Kidney (tissue), 22 donors: ENCODE measurements at places on chromosomes 6 and 20.
A peak's percentile ranks its signal among the peaks of the same experiment; 100 is the strongest.

GRCh38 chr6:155121294-155121693, 126.2 kb downstream of the TIAM2 start:
- no peak for DNase-seq
- no peaks in the 10 kb centered on the region for H3K4me1 ChIP-seq
- H3K4me3 ChIP-seq: no peak overlapping the region
- H3K27ac ChIP-seq: no peak overlapping the region

GRCh38 chr6:42140032-42140431, 2.4 kb downstream of the C6orf132 start:
- H3K36me3 ChIP-seq: no peaks in the 10 kb centered on the region
- H3K4me3 ChIP-seq: no peak overlapping the region
- H3K4me1 ChIP-seq: peaks cover 16% of the 10 kb centered on the region
- H3K27me3 ChIP-seq: no peaks in the 10 kb centered on the region
- no peak for DNase-seq
- H3K27ac ChIP-seq: no peak overlapping the region

GRCh38 chr6:132341646-132342045, 59.6 kb downstream of the MOXD1 start:
- H3K4me3 ChIP-seq: no peak overlapping the region
- H3K27ac ChIP-seq: no peak overlapping the region
- H3K27me3 ChIP-seq: no peaks in the 10 kb centered on the region
- no peaks in the 10 kb centered on the region for H3K36me3 ChIP-seq

DNA sequence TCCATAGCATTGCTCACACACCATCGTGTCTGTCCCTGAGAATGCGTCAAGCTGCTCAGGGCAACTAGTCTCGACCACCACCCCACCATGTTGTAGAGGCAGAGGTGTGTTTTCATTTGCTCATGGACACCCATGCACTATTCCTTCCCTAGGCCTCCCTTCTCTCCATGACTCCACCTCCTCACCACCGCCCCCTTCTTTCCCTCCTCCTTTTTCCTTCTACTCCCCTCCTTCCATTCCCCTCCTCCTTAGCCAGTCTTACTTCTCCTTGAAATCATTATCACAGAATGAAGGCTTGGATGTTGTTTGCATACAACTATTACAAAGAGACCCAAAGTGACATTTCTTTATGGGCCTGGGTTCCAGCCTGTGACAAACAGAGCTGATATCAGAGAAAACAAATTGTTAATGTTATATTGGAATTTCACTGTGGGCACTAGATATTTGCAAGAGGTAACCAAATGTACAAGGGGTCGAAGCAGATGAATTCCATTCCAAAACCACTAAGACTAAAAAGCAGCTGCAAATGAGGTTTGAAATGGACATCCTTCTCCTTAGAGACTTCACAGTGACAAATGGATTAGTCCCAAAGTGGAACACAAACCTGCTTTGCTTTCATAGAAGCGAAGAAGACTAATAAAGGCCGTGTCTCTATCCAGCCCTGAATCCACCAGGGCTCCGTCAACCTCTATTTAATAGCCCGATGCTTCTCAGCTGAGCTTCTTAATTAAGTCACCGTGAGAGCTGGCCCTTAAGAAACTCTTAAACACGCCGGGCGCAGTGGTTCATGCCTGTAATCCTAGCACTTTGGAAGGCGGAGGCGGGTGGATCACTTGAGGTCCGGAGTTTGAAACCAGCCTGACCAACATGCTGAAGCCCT, 275.8 kb upstream of the SULF2 start:
- no peaks in the 10 kb centered on the region for H3K27me3 ChIP-seq
- H3K27ac ChIP-seq: no peak overlapping the region
- no peak for DNase-seq
- no peaks in the 10 kb centered on the region for H3K4me1 ChIP-seq
- no peaks in the 10 kb centered on the region for H3K36me3 ChIP-seq

GRCh38 chr20:39624316-39624715, 662.2 kb downstream of the DHX35 start:
- no peak overlapping the region for H3K27ac ChIP-seq
- DNase-seq: no peak
- H3K4me3 ChIP-seq: no peak overlapping the region
- H3K4me1 ChIP-seq: no peaks in the 10 kb centered on the region
- H3K36me3 ChIP-seq: no peaks in the 10 kb centered on the region

DNA sequence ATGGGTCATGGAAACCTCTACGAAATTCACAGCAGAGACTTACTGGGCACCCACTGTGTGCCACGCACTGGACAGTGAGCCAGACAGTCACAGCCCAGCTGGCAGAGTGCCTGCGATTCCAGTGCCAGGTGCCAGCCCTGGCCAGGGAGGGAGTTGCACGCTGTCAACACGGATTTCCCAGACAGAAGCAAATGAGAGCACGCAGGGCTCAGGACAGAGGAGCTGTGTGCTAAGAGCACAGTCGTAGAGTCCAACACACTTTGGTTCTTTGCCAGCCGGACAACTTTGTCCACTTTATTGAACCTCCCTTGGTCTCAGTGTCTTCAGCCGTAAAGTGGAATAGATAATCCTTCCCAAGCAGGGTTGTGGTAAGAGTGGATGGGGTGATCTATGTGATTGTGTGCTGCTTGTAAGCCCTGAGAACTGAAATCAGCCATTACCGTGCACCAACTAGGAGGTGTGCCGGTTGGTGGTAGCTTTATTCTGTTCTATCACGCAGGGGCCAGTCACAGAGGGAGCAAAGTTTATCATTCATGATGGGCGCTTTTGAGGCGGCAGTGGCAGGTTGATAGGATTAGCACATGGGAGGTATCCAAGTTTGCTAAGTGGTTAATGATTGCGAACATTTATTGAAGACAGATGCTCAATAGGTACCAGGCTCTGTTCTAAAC, 40.6 kb downstream of the SIRPA start:
- peaks cover 3% of the 10 kb centered on the region for H3K4me1 ChIP-seq
- no peaks in the 10 kb centered on the region for H3K36me3 ChIP-seq
- no peak for DNase-seq
- no peaks in the 10 kb centered on the region for H3K27me3 ChIP-seq
- H3K4me3 ChIP-seq: no peak overlapping the region
- peak overlapping the region; percentile 45 for H3K27ac ChIP-seq

GRCh38 chr6:81748994-81749393, 3.5 kb downstream of the TENT5A start:
- H3K4me1 ChIP-seq: peaks cover under 1% of the 10 kb centered on the region
- no peaks in the 10 kb centered on the region for H3K36me3 ChIP-seq
- peaks cover 3% of the 10 kb centered on the region for H3K27me3 ChIP-seq

- no peaks in the 10 kb centered on the region for H3K4me1 ChIP-seq
- DNase-seq: no peak
- no peaks in the 10 kb centered on the region for H3K27me3 ChIP-seq
- H3K27ac ChIP-seq: no peak overlapping the region
- no peak overlapping the region for H3K4me3 ChIP-seq
- H3K36me3 ChIP-seq: no peaks in the 10 kb centered on the region
Observed at GRCh38 chr6:169233181-169233580, 20.5 kb downstream of the THBS2 start.

GRCh38 chr20:6178537-6178936, 55.7 kb upstream of the FERMT1 start:
- DNase-seq: no peak
- no peak overlapping the region for H3K27ac ChIP-seq
- H3K4me1 ChIP-seq: no peaks in the 10 kb centered on the region

GRCh38 chr6:155528982-155529453, 73.4 kb upstream of the NOX3 start:
- H3K27ac ChIP-seq: no peak overlapping the region
- no peaks in the 10 kb centered on the region for H3K36me3 ChIP-seq
- DNase-seq: peak; percentile 29
- no peaks in the 10 kb centered on the region for H3K27me3 ChIP-seq
- H3K4me1 ChIP-seq: no peaks in the 10 kb centered on the region

DNA sequence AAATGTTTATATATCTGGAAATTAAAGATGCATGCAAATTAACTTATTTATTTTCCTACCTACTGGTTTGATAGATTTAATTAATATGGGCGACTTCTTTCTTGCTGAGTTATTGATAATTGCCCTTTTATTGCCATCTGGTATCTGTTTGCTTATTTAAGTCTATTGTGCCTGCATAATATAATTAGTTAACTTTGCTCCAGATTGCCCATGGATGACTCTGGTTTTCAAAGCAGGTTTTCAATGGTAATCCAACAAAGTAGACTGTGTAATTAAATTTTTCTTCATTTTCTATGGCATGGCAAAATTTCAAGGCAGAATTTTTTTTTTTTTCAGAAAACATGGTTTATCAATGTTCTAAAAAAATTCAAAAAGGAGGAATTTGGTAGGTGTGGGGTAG, 1092.0 kb downstream of the GRIK2 start:
- no peak overlapping the region for H3K4me3 ChIP-seq
- H3K36me3 ChIP-seq: no peaks in the 10 kb centered on the region
- no peaks in the 10 kb centered on the region for H3K4me1 ChIP-seq
- DNase-seq: no peak

GRCh38 chr20:64093013-64093503, 8.9 kb upstream of the LKAAEAR1 start:
- H3K4me3 ChIP-seq: no peak overlapping the region
- H3K4me1 ChIP-seq: no peaks in the 10 kb centered on the region
- no peak for DNase-seq
